GM12891 (cell line): ENCODE measurements at places on chromosomes 5 and 9.

- no peak for DNase-seq
These were observed 3.3 kb upstream of the GRM6 start for GRCh38 chr5:178998441-178998840.

- no peak for DNase-seq
These were observed 251.4 kb downstream of the CETN3 start for GRCh38 chr5:90158131-90158530.

GRCh38 chr9:77648234-77649108, at the start of gene GNA14:
Gene GNA14 (minus strand): TSS chr9:77648322. CDS start chr9:77647793, 529 bp downstream.
- peak; percentile 11 for DNase-seq

GRCh38 chr9:112705768-112706427, 12.0 kb downstream of the INIP start:
- no peak for DNase-seq

DNA sequence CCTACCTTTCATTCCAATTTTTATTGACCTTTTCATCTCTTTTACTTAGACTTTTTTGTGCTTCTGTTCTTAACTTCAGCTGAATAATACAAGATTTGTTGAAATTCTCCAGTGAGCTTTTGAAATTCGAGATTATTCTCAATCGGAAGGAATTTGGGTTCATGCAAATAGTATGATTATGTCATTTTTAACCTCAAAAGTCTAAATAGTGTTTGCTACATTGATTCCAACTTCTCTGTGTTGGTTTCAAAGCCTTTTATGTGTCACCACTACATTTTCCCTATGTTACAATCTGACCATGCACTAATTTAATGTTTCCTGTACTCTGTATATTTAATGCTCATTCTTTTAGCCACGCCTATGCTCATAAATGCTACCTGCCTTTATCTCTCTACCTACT, 44.1 kb downstream of the VPS13A start:
- DNase-seq, result no peak

- DNase-seq, result no peak
These were observed 549.0 kb downstream of the MAT2B start for GRCh38 chr5:164054461-164054860.

DNA sequence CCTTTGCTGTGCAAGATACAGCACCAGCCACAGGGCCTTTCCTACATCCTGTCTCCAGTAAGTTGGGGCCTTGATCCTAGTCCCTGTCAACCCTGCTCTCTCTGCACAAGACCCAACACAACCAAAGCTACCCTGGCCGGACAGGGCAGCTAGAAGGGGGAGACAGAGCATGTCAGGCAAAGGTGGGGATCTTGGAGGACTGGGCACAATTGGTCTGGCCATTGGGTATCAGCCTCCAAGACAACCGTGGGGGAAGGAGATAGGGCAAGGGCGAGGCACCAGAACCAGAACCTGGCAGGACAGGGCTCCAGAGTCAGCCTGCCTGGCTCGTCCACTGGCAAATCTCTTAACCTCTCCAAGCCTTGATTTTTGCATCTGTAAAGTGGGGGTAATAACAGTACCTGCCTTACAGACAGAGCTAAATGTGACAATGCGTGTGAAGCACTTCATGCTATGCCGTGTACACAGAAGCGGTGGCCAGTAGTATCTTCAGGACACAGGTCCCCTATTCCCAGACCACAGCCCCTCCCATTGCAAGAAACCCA, 51.6 kb upstream of the CDKN2AIPNL start:
- no peak for DNase-seq

- DNase-seq, result no peak
These were observed 148.1 kb upstream of the HMHB1 start for GRCh38 chr5:143663872-143664271.

DNA sequence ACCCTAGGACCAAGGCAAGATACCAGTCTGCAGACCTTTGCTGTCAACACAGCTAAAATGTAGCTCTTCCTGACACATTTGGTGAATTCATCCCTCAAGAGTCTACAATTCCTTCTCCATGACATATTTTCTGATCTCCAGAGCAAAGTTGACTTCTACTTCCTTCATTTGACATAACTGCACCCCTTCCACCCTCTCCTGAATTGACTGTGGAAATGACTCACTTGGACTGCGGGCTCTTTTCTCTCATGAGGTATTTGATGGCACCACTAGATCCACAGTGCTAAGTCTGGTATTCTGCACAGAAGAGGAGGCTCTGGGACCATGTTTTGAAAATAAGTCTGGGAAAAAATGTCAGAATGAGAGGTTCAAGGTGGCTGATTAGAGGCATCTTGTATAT, 338.4 kb upstream of the TRPC7 start:
- DNase-seq, result no peak

DNA sequence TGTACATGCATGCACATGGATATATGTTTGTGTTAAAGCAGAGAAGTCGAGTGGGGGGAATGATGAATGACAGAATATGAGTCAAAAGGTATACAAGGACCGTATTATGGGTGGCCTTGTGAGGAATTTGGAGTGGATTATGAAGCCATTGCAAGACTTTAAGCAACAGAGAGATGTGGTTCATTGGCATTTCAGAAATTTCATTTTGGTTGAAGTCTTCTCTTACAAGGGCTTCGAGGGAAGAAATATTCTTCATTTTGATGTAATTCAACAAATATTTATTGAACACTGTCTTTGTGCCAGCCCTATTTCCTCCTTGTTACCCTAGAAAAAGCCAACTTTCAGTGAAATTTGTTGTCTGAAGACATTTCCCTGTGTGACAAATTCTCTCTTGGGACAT, 83.9 kb upstream of the SLCO6A1 start:
- DNase-seq, result no peak

- no peak for DNase-seq
These were observed 32.4 kb downstream of the TLE4 start for GRCh38 chr9:79604149-79604548.

- peak; percentile 66 for DNase-seq
These were observed 4.6 kb upstream of the SLC25A48 start for GRCh38 chr5:135829681-135830383.
